ENCODE measurements at places on chromosomes 12 and 14.

GRCh38 chr12:462936-463705 is 3.4 kb downstream of the B4GALNT3 start:
- DNase-seq = peak; percentile 96

DNA sequence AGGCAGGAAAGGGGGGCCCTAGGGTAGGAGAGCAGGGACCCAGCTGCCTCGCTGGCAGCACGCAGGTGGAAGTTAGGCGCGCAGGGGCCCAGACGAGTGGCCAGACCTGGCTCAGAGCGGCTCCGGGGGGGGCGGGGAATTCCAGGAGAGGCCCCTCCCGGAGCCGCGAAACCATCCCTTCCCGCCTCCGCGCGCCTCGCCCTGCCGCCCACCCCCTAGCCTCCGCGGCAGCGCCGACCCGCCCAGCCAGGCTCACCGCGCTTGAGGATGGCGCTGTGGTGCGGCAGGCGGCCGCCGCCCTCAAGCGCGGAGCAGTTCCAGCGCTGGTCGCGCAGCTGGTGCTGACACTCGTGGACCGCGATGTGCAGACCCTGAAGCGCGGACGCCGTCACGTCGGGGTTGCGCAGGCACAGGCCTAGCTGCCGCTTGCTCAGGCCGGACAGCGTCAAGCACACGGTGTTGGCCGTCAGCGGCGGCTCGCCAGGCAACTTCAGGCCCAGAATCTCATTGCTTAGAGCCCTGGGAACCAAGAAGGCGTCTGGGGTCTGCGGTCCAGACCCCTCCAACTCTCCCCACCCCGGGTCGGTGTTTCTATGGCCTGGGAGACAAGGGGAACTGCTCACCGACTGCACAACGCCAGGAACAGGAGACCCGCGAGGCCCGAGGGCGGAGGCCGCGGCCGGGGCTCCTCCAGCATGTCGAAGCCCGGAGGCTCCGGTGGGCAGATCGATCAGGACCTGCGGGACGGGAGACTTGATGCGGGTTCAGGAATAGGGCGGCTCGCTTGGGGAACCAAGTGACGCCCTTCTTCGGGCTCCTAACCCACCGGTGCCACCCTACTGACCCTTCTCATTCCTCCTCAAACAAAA is 1.5 kb downstream of the WNT10B start:
- peak; percentile 63 for DNase-seq

GRCh38 chr14:102055181-102055901 is 31.5 kb downstream of the HSP90AA1 start:
- DNase-seq = no peak

DNA sequence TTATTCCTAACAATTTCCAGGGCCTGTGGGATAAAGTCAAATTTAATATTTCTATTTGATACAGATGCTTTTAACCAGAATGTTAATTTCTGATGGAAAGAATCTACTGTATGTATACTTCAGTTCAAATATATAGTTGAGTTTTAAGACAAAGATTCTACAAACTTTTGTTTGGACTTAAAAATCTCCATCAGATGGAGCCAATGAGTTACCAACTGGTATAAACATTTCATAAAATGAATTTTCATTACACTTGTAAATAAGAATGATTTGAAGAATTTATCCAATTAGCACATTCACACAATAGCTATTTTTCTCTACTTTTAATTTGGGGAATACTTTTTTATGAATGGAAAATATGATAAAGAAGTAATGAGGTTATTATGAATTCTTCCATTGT is 425.2 kb upstream of the MIS18BP1 start:
- no peak for DNase-seq

- peak; percentile 81 for DNase-seq
Observed at GRCh38 chr14:51004801-51005526, 60.7 kb upstream of the PYGL start.

DNA sequence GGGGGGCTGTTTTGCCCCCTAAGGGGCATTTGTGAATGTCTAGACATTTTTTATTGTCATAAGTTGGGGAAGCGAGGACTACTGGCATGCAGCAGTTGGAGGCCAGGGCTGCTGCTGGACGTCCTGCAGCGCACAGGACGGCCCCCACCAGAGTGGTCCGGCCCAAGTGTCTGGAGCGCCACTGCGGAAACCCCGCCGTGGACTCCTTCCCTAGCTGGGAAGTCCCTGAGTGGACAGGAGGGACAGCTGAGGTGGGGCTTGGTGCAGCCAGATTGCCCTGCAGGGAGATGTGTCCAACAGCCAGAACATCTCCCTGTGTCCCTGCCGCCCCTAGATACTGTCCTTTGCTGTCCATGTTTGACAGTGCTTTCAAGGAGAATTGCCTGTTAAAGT is 5.5 kb downstream of the CKB start:
- no peak for DNase-seq

- peak; percentile 29 for DNase-seq
Observed at GRCh38 chr12:14828892-14829291, 14.4 kb downstream of the ART4 start.

GRCh38 chr12:101097829-101098580 is 112.0 kb downstream of the SLC5A8 start:
- peak; percentile 90 for DNase-seq

DNA sequence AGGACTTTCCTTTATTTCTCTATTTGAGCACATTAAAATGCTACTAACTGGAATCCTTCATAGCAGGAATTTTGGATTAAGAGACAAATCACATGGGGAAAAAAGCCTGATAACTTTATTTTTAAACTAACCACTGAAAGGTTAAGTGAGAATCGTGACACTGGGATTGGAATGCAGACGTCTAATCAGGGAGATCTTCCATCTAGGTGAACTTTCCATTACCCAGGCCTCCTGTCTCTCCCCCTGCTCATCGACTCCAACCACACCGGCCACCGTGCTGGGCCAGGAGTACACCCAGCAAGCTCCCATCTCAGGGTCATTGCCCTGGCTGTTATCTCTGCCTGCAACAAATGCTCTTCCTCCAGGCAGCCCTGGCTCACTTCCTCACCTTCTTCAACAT is 19.0 kb downstream of the PTGER2 start:
- no peak for DNase-seq

DNA sequence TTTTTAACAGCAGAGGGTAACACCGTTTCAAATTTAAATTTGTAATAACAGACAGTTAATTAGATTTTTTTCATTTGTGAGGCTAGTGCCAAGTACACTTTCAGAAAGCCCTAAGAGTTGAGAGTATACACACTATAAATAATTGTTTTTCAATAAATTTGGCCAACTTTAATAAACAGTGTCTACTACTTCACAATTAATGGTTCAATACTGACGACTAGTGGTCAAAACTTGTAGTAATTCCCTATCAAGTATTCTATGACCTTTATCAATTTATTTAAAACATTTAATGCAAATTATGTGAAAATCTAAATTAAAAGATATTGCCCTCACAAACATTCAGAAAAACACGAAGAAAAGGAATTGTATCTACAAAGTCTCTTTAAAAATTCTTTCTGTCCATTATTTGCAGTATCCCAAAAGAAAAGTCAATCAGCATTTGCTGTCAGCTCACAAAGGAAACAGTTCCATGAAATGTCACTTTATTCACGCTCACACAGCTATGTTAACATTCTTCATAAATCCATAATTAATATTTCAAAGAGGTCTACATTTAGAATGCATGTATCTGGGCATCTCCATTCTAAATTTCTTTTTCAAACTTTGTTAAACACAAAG is 91.2 kb downstream of the CEP128 start:
- peak; percentile 53 for DNase-seq

DNA sequence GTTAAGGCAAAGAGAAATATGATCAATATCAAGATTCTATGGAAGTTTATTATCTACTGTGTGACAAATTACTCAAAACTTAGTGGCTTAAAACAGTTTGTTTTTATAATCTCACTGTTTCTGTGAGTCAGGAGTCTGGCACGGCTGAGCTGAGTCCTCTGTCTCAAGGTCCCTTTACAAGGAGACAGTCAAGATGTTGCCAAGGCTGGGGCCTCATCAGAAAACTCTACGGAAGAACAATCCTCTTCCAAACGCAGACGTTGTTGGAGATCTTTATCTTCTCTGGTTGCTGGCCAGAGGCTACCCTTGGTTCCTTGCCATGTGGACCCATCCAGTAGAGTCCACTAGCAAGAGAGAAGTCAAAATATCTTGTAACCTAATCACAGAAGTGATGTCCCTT is 100.6 kb upstream of the CCND2 start:
- DNase-seq = no peak

GRCh38 chr14:101289230-101289690 is 272.0 kb upstream of the DIO3 start:
- DNase-seq = no peak

DNA sequence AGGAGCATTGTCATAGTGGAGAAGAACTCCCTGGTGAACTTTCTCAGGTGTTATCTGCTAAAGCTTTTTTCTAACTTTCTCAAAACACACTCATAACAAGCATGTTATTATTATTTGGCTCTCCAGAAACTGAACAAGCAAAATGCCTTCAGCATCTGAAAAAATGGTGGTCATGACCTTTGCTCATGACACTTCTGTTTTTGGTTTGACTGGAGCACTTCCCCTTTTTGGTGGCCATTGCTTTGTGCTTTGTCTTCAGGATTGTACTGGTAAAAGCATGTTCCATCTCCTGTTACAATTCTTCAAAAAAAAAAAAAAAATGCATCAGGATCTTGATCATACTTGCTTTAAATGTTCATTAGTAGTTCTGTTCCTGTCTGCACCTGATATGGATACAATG is 1241.6 kb upstream of the USP15 start:
- DNase-seq = no peak

GRCh38 chr14:87252103-87252502 is 740.9 kb downstream of the GALC start:
- no peak for DNase-seq

GRCh38 chr14:80390906-80391305 is 179.6 kb upstream of the DIO2 start:
- DNase-seq = peak; percentile 4

DNA sequence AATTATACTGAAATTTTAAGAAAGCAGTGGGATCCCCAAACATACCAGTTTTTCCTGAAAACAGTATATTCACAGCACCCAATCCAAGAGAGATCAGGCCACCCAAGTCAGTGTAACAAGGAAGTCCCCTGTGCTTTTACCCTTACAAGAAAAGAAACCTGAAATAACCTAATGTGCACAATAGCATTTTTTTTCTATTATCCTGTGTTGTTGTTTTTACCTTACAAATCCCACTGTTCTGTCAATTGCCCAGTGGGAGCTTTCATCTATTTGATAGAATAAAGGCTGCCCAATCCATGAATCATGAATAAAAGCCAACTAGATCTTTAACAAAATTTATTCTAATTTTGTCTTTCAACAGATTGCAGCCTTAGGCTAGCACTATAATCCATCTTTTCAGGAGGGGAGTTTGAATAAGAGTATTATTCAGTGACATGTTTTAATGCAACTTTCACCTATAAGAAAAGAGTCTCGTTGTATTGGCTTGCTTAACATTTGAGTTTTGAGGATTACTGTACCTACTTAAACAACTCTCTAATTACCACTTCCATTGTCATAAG is 457.4 kb downstream of the TRHDE start:
- no peak for DNase-seq

DNA sequence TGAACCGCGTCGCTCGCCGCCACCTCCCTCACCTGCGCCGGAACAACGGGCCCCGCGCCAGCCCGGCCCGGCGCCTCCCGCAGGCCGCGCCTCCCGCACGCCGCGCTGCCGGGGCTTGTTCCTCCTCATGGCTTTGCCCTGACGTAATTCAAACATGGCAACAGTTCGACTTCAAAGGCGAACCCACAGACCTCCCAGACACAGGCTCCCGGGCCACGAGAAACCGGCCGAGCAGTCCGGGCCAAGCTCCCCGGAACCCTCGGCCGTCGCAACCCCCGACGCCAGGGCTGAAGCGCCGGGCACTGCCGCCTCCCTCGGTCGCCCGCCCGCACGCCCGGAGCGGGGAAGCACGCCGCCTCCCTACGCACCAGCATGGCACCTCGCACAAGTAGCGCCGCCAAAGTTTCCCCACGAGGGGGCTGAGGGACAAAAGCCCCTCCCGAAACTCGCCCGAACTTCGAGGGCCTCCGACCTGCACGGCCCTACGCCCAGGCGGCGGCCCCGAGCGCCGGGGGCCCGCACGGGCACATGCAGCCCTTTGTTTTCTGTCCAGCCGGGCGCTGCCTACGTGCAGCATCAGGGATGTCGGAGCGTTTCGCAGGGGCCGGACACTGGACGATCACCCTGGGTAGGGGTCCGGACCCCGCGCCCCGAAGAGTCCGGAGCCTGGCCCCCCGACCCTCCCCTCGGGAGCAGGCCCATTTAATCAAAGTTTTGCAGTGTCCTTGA is 1.7 kb downstream of the SINHCAF start:
- DNase-seq = peak; percentile 98

GRCh38 chr12:69898236-69898635 is 73.2 kb downstream of the MYRFL start:
- DNase-seq = no peak

DNA sequence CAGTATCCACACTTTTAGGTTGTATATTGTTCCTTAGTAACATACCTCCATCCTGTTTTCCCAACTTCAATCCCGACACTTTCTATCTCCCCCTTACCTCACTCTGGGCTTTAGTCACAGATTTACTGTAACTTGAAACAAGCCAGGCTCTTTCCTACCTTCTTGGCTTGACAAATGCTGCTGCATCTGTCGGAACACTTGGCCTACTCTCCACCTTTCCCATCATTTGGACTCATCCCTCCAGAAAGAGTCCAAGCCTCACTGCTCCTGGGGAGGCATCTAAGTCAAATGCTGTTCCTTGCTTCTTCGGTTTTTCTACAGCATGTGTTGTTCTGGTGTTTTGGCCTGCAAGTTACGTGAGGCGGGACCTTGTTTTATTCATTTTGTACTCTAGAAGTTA is 142.4 kb downstream of the DACT1 start:
- DNase-seq = no peak

GRCh38 chr12:65125975-65126374 is 4.9 kb upstream of the WIF1 start:
- DNase-seq = no peak

- no peak for DNase-seq
Observed at GRCh38 chr12:115990241-115990640, 287.3 kb downstream of the MED13L start.

GRCh38 chr14:33796356-33796755 is 154.5 kb downstream of the EGLN3 start:
- no peak for DNase-seq

DNA sequence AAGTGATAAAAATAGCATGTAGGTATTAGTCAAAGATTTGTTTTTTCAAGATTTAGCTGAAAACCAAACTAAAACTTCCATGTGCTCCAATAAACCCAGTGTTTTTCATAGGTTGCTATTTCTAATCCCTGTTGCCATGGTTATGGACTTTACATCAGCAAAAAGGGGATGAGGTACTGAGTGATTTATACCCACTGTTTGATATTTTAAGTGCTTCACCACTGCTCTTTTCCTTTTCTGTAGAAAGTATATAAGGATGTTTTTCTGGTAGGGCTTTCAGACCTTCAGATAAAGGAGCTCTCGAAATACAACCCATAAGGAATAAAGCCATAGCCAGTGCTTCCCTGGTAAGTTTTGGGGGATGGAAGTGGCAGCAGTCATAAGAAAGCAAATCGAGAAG is at the start of gene OTOGL:
Gene OTOGL, plus strand, starts transcription at position 279 of the 400 bp plus-strand sequence. CDS start 109,895 bp downstream, outside the sequence.
- DNase-seq = peak; percentile 28

GRCh38 chr12:83603106-83603505 is 916.4 kb downstream of the TMTC2 start:
- no peak for DNase-seq
